8988T (cell line): ENCODE measurements at places on chromosomes 3 and 15.

DNA sequence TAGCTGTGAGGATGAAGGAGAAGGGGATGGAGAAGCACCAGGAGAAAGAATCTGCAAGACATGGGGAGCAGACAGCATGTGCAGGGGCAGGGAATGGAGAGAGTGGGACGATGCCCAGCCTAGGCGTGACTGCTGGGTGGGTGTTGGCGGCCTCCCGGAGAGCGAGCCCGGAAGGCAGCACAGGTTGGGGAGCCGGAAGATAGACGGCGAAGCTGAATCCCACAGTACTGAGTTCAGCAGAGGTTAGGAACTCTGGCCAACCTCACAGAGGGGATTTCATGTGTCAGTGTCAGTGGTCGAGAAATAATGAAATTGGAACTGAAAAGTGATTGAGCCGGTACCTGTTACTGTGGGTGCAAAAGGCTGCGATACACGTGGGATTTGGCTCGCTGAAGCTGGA lies 55.2 kb downstream of the PXYLP1 start:
- DNase-seq: no peak

GRCh38 chr15:50824514-50824913 lies 59.0 kb upstream of the SPPL2A start:
- no peak for DNase-seq

DNA sequence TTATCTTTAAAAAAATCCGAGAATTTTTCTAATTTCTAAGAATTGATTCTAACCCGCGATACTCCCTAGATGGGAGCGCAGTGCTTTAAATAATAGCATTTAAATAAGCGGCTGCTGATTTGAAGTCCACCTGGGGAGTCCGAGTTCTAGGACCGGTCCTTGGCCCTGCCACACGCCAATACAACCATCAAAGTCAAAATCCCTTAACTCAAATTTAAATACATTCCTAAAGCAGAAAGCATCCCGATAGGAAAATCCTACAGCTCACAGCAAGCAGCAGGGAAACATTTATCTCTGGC lies 508 bp upstream of the ECT2 start:
- DNase-seq: no peak

- no peak for DNase-seq
Measured at GRCh38 chr3:129651435-129652202, 45.1 kb upstream of the PLXND1 start.

- DNase-seq: peak; percentile 39
Measured at GRCh38 chr3:73432023-73432705, 192.6 kb downstream of the PDZRN3 start.

- no peak for DNase-seq
Measured at GRCh38 chr3:134810052-134810435, 15.0 kb downstream of the EPHB1 start.

GRCh38 chr3:36796161-36796560 lies 31.8 kb upstream of the DCLK3 start:
- DNase-seq: no peak

GRCh38 chr15:34318277-34319079 lies 19.1 kb downstream of the SLC12A6 start:
- DNase-seq: no peak

GRCh38 chr3:69433121-69433968 lies 47.5 kb upstream of the FRMD4B start:
- no peak for DNase-seq

GRCh38 chr3:100358413-100358812 lies 23.9 kb downstream of the NIT2 start:
- no peak for DNase-seq

- no peak for DNase-seq
Measured at GRCh38 chr3:126136428-126137220, 43.8 kb downstream of the ALDH1L1 start.

- DNase-seq: no peak
Measured at GRCh38 chr3:153768561-153769469, 352.4 kb upstream of the ARHGEF26 start.

DNA sequence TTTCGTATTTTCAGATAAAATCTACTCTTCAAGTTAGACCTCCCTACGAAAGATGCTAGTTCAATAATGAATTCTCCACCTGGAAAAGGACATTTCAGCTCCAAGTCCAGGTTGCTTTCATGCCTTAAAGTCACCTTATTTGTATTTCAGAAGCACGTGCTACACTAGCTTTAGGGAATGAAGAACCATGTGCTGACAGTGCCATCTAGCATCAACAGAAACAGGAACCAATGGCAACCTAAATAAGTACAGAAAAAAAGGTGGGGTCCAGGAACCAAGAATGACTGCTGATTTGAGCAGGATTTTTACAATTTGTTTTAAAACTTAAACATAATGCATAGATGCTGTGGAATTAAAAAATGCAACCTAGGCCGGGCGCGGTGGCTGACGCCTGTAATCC lies 77.6 kb upstream of the SNRPN start:
- DNase-seq: no peak

DNA sequence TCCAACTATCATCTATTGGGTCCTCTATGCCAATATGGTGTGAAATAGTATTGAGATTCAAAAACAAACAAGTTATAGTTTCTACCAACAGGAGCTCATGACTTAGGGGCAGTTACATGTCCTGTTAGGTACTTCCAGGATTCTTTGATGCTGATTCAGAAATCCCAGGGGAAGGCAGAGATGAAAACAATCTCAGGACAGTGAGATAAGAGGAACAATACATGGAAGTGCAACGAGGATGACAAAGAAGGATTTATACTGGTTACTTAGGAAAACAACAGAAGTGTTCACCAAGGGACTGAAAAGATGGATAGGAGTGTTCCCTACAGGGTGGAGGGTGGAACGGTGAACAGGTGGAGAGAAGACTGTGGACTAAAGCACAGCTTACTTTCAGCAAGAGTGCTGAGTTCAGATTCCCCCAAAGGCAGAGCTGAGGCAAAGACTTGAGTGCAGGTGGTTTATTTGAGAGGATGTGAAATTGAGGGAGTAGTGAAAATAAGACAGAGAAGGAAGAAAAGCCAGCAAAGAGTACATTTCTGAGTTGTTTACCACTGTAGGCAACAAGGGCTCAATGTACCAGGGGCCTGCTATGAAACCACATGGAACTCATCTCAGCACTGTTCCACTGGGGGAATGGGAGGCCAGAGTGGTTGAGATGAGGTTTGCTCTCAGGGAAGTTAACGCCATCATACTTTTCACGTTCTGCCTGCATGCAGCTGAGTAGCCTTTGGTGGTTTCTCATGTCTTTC lies 68.1 kb downstream of the TRIM69 start:
- no peak for DNase-seq

GRCh38 chr3:106783231-106783630 lies 594.0 kb upstream of the CCDC54 start:
- DNase-seq: no peak

DNA sequence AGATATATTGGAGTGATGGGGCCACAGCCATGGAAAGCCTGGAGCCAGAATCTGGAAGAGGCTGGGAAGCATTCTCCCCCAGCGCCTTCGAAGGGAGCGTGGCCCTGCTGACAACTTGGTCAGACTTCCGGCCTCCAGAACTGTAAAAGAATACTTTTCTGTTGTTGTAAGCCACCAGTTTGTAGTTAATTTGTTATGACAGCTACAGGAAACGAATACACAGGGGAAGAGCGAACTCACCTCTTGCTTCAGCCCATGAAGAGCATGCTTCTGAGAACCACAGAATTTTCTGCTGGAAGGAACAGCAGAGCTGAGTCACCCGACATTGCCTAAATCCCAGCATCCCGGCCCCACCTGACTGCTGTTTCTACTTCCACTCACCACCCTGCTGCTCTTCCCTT lies 501.7 kb downstream of the SHQ1 start:
- DNase-seq: no peak

- no peak for DNase-seq
Measured at GRCh38 chr3:167941234-167941995, 154.3 kb downstream of the GOLIM4 start.

DNA sequence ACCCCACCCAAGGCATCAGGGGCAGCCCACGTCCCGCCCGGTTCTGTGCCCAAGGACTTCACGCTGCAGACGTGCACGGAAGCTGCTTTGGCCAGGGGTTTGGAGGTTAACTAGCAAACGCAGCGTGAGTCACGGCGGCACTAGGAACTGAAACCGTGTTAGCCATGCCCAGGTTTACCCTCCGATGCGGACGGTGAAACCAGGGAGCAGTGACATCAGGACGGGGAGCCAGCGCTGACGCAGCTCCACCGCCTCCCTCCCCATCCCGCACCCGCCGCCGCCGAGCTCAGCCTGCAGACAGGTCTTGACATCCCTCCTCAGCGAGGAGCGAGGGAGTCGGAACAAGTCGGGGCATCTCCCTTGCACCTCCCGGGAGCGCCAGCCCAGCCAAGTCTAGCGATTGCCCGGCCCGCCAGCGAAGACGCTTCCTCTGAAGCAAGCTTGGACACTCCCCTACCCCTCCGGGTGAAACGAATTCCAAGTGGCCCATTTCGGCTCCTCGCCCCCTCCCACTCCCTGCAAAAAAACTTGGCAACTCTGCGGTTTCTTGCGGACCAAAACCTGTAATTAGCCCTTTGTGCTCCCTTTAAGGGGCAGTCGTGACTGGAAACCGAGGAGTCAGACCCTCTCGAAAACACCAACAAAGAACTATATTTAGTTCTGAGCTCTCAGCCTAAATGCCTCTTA lies 1.4 kb upstream of the RAP2B start:
- peak; percentile 58 for DNase-seq

GRCh38 chr3:115548611-115549010 lies 74.7 kb upstream of the GAP43 start:
- DNase-seq: no peak

DNA sequence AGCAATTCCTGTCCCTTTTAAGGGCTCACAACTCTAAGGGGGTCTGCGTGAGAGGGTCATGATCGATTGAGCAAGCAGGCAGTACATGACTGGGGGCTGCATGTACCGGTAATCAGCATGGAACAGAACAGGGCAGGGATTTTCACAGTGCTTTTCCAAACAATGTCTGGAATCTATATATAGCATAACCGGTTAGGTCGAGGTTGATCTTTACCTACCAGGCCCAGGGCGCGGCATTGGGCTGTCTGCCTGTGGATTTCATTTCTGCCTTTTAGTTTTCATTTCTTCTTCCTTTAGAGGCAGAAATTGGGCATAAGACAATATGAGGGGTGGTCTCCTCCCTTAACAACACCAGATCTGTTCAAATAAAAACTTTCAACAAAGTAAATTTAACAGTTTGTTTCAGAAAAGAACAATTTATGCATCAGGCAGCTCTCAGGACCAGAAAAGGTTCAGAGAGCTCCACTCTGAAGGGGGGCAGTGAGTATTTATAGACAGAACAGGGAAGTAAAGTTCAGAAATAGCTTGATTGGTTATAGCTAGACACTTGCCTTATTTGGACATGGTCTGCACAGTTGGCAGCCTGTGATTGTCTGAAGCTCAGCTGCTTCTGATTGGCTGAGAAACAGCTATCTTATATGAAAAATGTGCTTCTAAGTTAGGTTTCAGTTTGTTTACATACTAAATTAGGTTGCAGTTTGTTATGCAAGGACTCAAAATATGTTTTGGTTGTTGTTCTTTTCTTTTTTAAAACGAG lies 17.2 kb upstream of the B4GALT4 start:
- DNase-seq: no peak

DNA sequence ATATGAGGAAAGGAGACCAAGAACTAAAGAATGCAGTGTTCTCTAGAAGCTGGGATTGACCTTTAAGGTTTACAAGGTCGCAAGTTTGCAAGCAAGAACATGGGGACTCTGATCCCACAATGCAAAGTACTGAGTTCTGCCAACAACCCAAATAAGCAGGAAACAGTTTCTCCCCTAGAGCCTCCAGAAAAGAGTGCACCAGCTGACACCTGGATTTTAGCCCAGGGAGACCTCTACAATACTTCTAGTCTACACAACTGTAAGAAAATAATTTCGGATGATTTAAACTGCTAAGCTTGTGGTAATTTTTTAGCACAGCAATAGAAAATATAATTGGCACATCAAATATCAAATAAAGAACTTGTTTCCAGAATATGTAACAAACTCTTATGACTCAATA lies 46.4 kb downstream of the EHHADH start:
- DNase-seq: no peak

GRCh38 chr3:88225326-88226008 lies 75.7 kb downstream of the C3orf38 start:
- DNase-seq: no peak

GRCh38 chr15:78933823-78934654 lies 10.8 kb downstream of the CTSH start:
- no peak for DNase-seq

GRCh38 chr15:74609938-74610301 lies 5.7 kb upstream of the CLK3 start:
- DNase-seq: no peak

- no peak for DNase-seq
Measured at GRCh38 chr3:39671600-39671999, 137.8 kb upstream of the MYRIP start.

GRCh38 chr3:29764041-29764440 lies 483.2 kb downstream of the RBMS3 start:
- DNase-seq: no peak

DNA sequence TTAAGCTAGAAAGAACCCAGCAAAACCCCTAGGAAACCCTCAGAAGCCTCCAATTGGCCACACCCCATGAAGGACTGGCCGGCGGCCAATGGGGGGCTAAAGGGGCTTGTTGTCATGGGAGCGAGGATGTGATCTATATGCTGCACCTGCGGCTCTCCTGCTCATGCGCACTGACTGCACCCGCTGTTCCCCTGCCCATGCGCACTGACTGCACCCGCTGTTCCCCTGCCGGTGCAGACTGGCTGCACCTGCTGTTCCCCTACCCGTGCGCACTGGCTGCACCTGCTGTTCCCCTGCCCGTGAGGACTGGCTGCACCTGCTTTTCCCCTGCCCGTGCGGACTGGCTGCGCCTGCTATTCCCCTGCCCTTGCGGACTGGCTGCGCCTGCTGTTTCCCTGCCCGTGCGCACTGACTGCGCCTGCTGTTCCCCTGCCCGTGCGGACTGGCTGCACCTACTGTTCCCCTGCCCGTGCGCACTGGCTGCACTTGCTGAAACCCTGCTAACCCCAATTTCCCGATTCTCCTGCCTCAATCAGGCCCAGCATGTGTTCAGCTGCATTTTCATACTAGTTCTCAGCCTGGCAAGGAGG lies 16.8 kb upstream of the MCCC1 start:
- DNase-seq: peak; percentile 83

DNA sequence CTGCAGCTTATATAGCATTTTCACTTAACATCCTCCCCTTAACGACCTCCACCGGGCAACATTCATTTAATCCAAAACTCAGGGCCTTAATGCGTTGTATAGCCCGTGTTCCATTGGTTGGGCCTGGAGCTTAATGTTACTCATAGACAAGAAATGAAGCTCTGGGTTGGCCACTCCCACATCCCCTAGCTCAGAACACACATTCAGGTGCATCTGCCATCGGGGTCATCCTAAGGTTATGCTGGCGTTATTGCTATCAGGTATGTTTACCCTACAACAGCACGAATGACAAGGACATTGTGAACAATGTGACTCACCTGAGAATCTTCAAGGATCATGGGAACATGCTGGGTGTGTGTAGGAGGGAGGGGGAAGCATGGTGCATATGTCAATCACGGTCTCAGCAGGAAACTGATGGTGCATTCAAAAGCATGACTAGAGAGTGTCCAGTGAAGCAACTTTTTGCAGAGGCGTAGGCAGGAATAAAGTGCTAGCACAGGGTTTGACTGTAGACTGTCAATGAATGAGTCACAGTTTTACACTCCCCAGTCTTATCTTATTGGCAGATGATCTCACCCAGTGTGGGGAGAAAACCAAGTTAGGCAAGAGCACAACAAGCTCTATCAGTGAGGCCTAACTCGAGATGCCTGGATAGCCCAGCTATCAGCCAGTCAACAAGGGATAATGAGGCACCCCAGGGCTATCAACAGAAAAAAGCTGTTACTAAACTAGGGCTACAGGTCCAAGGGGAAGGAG lies 402.1 kb upstream of the MCTP2 start:
- no peak for DNase-seq
